ENCODE measurements at places on chromosomes 6 and 20. TPM values are rescaled to one million over a fixed set of nuclear protein-coding genes. Genes with fewer than 3 reads are reported as not detected.

DNA sequence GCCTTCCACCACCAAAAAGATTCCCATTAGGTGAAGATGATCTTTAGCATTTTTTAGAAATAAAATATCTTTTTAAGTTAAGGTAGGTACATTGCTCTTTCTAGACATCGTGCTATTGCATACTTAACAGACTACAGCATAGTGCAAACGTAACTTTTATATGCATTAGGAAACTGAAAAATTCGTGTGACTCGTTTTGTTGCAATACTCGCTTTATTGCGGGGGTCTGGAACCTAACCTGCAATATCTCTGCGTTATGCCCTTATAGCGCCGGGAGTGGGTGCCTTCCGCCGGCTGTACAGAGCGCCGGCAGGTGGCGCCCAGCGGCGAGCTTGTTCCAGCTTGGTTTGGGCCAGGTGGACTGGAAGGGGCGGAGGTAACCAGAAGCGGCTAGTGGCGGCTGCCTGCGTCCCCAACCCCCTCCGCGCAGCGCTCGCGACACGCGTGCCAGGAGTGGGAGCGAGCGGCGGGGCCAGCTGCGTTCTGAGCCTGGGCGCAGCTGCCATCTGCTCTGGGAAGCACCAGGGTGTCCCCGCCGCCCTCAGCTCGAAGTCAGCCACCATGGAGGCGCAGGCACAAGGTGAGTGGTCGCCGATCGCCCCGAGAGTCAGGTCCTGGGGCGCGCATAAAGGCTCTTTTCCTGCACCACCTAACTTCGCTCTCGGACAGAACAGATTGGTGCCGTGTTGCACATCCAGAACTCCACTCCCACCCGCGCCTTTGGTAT lies at the start of gene TPD52L1:
TPD52L1 (plus strand) TSS at position 383 of the 727 bp plus-strand sequence; CDS start at position 562, 179 bp downstream.
- DNase-seq = peak; percentile 69

- no peak for DNase-seq
These were observed 51.9 kb downstream of the STXBP5 start for GRCh38 chr6:147255948-147256674.

The MYLIP gene
- total RNA-seq = 150 TPM

The GGTLC1 gene
- total RNA-seq = not detected

GRCh38 chr6:117288083-117288715 lies 22.8 kb downstream of the VGLL2 start:
- DNase-seq = no peak

DNA sequence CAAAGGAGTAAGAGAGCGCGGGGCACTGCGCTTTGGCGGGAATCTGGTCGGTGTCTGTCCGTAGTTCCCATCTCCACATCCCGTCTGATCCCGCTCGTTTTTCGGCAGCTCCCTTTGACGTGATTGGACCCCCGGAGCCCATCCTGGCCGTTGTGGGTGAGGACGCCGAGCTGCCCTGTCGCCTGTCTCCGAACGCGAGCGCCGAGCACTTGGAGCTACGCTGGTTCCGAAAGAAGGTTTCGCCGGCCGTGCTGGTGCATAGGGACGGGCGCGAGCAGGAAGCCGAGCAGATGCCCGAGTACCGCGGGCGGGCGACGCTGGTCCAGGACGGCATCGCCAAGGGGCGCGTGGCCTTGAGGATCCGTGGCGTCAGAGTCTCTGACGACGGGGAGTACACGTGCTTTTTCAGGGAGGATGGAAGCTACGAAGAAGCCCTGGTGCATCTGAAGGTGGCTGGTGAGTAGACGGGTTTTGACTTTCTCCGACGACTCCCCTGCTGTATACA lies 1.4 kb downstream of the BTN1A1 start:
- peak; percentile 26 for DNase-seq

Measured in natural killer cell (primary cell).